ENCODE measurements at places on chromosomes 3 and 15.

DNA sequence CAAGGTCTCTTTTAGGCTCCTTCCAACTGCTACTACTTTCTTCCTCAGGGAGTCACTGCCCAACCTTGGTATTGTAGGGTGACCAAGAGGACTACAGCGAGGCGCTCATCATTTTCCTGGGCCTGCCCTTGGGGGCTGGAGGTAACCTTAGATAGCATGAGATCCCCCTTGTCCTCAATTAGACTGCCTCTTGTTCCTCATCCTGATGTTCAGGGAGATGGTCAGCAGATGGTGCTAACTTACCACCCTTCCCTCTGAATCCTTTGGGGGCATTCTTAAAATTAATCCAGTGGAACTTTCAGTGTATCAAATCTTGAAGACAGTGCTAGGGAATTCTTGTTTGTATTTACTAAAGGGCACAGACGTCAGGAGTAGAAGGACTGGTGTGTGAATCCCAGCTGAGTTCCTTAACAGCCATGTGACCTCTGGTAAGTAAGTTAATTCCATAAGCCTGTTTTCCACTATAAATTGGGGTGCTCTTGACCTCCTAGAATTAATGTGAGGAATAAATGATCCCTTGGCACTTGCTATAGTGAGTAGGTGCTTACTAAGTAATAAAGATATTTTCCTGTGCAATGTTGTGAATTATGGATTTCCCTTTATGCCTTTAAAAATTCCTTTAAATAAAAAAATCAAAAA is 4.1 kb upstream of the CLPX start:
- DNase-seq: no peak

DNA sequence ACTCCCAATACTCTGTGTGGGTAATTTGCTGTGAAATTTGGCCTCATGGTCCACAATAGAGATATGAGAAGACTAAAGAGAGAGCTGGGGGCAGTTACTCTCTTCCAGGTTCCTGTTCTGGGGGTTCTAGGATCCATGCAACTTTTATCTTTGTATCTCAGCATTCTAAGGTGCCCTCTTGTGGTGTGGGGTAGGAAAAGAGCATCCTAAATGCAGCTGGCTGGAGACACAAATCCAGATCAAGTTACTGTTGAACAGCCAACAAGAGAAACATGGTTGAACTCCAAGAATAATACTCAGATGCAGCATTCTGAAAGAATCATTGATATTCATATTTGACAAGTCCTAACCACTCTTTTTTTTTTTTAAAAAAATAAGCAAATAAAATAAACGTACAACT is 238.2 kb downstream of the GREM1 start:
- no peak for DNase-seq

GRCh38 chr3:14340960-14341708 is 61.3 kb upstream of the SLC6A6 start:
- DNase-seq: no peak

GRCh38 chr15:67784090-67784781 is 41.1 kb upstream of the SKOR1 start:
- no peak for DNase-seq

DNA sequence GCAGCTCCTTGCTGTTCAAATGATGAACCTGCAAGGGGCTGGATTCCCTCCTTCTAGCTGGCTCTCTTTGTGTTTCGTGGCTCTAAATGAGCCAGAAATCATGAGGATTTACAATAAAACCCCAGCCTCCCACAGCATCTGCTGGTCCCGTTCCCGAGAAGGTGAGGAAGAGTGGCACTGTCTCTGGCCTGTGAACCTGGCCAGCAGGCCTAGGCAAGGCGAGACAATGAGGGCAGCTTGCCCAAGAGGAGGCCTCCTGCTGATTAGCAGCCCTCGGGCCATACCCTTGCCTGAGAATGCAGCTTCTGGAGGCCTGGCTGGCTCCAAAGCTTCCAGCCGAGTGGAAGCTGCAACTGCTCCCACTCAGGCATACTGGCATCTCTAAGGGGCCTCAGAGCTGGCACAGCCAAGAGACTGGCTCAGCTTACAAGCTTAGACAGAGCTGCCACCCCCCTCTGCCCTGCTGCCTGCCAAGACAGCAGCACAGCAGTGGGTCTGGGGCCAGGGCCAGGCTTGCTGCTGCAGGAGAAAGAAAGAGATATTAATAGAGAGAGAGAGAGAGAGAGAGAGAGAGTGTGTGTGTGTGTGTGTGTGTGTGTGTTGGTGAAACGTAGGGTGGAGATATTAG is 76.5 kb downstream of the HMG20A start:
- DNase-seq: no peak

DNA sequence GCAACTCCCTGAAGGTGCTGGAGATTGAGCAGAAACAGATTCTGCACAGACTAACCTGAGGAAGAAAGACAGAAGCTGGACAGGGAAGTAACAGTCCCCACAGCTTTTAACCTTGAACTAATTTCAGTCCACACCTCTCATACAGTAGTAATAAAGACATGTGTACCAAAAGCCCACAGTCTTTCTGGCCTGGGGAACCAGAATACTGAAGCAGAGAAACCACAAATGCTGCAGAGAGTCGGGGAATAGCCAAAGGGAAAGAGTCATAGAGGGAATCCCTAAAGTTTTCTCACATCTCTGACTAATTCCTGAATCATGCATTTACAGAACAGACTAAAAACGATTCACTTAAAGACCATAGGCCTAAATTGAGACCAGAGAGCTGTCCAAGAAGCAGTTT is 503.4 kb upstream of the NECTIN3 start:
- DNase-seq: no peak

DNA sequence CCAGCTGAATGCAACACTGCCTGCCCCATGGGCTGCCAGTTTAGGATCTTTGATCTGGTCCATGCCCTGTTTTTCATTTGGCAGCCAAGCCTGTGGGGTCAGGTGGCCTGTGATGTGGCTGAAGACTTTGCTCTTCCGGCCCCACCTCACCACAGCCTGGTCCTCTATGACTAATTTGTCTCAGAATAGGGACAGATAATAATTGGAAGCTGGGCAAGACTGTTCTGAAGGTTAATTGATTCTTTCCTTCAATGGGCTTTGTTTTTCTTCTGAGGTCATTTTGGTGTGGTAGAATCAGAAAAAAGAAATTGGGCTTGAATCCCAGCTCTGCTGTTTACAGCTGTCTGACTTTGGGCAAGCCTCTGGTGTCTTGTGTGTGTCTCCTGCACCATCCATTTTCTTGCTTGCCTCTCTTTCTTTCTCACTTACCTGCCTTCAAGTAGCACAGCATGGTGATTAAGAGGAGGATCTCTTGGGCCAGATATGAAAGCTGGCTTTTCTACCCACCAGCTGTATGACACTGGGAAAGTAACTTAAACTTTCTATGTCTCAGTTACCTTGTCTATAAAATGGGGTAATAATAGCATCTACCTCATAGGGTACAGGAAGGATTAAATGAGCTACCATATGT is 24.2 kb downstream of the ABHD2 start:
- DNase-seq: no peak

GRCh38 chr15:36921484-36922091 is 178.8 kb downstream of the MEIS2 start:
- DNase-seq: no peak

Data from activated naive CD4-positive, alpha-beta T cell (primary cell).